ENCODE measurements at places on chromosomes 16 and 17.

DNA sequence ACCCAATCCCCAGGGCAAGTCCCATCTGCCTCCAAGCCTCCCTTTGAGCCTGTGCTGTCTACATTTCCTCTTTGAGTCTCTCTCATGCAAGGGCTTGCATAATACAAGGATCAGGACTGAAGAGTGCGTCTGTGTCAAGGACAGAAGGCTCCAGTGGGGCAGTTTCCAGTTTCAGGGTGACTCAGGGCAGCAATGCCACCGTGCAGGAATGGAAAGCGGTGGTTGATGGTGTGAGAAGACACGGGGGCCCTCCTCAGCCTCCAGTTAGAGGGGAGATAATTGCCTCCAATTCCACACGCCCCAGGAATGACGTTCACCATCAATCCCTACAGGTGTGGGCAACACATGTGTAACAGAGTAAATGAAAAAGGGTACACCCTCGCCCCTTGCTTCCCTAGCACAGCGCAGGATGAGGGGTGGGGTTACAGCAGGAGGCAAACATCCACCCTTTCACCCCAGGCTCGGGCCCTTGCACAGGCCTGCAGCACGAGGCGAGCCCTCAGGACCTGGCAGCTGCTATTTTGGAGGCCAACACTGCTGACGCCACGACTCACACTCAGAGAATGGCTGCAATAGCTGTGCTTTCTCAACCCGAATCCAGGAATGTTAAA, 24.8 kb upstream of the SLC25A19 start:
- no peak for DNase-seq

- DNase-seq: no peak
Measured at GRCh38 chr17:1755252-1755826, 6.5 kb upstream of the SERPINF1 start.

DNA sequence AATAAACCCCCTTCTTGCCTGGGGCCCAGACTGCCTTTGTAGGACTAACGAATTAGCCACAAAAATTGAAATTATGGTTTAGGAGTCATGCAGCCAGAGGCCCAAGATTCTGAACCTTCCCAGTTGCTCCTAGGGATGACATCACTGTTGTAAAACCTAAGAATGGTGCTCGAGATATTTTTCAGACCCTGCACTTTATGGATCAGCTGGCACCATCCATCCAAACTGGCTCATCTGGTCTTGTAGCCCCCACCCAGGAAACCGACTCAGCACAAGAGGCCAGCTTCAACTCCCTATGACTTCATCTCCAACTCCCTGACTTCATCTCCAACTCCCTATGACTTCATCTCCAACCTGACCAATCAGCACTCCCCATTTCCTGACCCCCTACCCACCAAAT, 10.9 kb upstream of the EVPL start:
- DNase-seq: no peak

GRCh38 chr17:81396278-81396721, 1.0 kb downstream of the BAHCC1 start:
- no peak for DNase-seq

- no peak for DNase-seq
Measured at GRCh38 chr16:1780677-1781072, 1.7 kb downstream of the SPSB3 start.

DNA sequence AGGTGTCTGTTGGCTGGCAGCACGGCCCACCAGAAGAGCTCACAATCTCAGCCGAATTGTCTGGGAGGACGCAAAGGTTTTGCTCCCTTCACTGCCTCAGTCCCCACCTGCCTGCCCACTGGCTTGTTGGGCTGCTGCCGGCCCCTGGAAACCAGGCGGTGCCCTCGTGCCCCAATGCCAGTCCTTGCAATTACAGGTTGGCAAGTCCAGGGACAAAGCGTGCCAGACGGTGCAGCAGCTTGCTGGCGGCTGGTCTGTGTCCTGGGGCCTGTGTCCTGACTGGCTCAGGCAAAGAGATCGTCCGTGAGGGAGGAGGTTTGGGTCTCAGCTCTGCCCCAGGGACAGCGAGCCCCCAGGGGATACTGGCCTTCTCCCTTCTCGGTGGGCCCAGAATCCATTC, 24.6 kb upstream of the SPNS2 start:
- no peak for DNase-seq

GRCh38 chr16:81181013-81181720, 57.3 kb upstream of the BCO1 start:
- DNase-seq: no peak

DNA sequence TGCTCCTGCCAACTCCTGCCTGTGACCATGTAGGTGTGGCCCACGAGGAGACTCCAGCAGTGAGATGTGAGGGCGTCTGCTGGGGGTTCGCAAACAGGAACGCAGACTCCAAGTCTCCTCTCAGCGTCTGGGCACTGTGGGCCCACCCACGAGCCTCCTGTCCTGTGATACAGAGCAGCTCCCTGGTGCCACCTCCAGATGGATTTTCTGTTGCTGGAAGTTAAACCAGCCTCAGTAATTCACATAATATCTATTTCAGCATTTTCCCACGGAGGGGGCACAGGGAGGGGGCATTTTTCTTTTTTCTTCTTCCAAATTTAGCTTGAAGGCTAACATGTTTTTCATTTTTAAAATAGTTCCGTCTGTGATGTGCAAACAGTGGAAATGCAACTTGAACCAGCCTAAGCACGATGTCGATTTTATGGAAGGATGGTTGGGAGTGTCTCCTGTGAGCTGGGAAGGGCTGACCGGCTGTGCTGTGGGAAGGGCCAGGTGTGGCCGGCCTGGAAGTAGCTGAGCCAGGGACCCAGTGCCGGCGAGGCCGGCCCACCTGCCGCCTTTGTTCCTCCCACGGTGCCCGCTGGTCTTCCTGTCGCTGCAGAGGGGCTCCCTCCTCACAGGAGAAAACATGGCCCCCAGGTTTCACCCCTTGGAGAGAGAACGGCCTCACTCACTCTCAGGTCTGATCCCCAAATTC, 3.9 kb upstream of the RAB40B start:
- DNase-seq: no peak

GRCh38 chr17:17183744-17184143, 22.4 kb downstream of the PLD6 start:
- DNase-seq: no peak

DNA sequence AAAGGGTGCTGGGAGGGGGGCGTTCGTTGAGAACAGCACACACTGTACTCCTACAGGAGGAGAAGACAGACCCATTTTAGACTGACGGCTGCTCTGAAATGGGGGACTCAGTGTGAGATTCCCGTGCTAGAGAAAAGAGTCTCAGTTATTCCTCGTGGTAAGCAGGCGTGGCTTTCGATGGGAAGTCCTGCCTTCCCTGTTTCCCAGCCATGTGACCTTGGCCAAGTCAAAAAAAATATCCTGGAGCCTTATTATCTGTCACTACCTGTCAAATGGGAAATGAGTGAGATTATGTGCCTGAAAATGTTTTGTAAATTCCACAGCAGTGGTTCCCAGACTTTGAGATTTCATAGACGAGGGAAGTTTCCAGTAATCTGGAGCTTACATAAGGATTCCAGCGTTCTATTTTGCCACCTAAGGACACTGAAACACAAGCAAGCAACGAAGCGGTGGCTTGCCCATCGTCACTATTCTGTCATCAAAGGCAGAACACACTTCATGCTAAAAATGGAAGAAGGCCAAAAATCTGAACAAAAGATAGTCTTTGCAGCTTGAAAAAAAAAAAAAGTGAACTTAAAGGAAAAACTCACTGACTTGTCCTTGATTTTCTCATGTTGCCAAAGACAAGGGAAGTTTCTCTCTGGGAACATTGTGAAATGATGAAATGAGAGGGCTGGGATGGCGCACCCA, 253.4 kb upstream of the RPL38 start:
- DNase-seq: no peak

DNA sequence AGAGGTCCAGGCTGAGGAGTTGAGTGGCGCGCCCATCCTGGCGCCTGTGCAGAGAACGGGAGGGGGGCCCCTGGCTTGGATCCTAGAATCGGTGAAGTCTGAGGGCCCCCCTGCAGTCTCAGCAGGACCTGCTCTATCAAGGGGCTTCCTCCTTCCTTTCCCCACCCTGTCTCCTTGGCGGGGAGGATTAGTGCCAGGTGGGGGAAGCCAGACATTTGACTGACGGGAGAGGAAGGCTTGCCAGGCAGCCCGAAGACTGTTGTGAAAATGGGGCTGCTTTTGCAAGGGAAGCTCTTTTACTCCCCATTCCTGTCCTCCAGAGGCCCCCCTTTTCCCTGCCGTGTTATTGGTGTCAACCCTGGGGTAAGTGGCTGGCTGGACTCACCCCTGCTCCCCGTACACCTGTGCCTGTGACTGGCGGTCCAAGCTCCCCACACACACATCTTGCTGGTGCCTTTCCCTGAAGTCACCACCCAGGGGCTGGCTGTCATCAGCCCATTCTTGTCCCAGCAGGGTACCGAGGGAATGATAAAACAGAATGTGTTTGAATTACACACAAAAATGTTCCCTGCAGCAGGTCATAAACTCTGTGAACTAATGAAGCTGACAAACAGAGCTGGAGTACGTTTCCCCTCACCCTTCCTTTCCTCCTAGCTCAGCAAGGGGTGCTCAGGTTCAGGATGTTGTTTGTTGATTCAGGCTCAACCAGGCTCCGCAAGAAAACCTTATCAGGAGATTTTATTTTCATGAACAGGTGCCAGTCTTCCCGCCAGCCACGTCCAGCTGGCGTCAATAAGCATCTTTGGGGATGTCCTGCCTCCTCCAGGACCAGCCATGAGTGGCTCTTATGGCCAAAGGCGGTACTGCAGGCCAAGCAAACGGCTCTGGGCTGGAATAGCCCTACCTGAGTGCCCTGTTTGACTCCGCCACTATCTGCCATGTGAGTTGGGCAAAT, 4.4 kb upstream of the ARMC7 start:
- no peak for DNase-seq

DNA sequence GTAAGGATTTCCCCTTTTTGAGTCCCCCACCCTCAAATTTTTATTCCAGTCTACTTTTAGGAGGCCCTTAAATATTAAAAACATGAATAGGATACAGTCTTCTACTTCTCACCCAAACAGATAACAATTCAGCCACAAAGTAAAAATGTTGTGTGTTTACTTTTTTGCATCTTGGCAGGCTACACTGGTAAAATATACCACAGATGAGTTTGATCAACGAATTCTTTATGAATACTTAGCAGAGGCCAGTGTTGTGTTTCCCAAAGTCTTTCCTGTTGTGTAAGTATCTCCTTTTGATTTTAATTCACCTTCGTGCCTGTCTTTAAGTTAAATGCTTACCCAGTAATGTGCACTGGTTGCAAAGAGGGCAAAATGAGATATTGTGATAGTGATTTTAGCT, 34.4 kb upstream of the RAB11FIP4 start:
- DNase-seq: no peak

DNA sequence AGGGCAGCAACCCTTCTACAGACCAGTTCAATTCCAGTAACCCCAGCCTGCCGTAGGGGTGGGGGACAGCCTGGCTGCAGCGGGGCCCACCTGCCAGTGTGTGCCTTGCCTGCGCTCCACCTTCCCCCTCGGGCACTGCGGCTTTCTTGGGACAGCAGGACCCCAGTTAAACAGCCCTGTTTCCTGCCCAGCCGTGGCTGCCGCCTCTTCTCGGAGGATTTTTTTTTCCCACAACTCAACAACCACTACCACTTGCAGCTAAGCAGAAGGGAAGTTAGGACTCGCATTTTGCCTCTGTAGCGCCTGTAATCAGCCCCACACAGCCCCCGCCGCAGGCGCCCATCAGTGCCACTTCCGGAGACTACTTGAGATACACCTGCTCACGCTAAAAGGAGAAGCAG, 76.1 kb downstream of the RAI1 start:
- DNase-seq: peak; percentile 66

DNA sequence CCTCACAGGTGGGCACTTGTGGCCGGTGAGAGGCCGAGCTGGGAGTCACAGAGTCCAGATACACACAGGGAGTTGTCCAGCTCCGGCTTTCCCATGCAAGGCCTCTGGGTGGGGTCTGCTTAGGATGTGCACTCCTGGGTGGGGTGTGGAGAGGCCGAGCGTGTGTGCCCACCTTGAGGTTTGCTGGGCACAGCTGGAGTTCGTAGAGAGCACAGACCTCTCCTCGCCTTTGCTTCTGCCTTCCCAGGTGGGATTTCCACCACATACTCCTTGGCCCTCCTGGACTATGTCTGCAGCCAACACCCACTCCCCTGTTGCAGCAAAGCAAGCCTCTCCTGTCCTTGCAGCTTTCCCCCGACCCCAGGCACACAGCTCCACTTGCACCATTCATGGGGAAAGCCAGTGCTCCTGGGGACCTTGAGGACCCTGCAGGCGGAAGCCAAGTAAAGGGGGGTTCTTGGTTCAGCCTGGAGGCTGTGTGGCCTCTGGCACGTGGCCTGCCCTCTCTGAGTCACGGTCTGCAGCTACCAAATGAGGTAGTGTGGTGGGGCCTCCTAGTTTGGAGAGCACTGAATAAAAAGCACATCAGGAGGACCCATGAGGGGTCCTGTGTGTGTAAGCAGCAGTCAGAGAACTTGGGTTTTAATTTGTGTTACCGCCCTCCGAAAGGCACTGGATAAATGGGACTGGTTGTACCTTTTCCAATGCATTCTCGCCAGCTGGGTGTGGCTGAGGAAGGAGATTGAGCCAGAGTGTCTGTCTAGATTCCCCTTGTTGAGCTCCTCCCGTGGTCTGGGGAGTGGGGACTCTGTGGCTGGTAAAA, 31.5 kb downstream of the MPRIP start:
- no peak for DNase-seq

GRCh38 chr16:75758215-75758614, 31.9 kb upstream of the CPHXL start:
- no peak for DNase-seq
